ENCODE measurements at places on chromosomes 7 and 10.

GRCh38 chr10:109912335-109913281 lies 10.7 kb downstream of the XPNPEP1 start:
- DNase-seq: no peak

- no peak for DNase-seq
Observed at GRCh38 chr10:21726601-21727225, 192.7 kb downstream of the MLLT10 start.

DNA sequence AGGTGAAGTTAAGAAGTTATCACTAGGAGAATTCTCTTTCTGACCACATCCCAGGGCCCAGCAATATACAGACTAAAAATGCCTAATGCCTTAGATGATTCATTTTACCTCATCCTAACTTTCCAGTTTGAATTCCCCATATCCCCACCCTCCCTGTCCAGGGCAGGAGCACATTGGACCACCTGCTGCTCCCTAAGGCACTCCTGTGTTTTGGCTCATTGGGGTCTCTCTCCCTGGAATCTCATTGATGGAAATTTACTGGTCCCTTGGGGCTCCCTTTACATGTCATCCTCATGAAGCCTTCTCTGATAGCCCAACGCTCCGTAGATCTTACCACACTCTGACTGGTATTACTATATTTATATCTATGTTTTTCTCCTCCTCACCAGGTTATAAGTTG lies 2.7 kb downstream of the IL2RA start:
- DNase-seq: no peak

- no peak for DNase-seq
Observed at GRCh38 chr7:136062625-136063325, 85.6 kb upstream of the MTPN start.

DNA sequence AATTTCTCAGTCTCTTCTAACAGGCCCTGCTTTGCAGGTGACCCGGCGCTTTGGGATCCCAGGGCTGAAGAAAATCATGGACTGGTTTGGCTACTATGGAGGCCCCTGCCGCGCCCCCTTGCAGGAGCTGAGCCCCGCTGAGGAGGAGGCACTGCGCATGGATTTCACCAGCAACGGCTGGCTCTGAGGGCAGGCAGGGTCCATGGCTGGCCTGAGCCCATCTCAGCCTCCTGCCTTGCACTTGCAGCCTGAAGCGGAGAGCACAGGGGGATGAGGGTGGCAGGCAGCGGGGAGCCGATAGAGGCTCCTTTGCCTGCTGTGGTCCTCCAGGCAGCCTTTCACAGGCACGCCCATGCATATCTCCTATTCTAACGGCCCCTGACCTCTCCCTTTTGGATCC lies 21.8 kb downstream of the MORN4 start:
- no peak for DNase-seq

DNA sequence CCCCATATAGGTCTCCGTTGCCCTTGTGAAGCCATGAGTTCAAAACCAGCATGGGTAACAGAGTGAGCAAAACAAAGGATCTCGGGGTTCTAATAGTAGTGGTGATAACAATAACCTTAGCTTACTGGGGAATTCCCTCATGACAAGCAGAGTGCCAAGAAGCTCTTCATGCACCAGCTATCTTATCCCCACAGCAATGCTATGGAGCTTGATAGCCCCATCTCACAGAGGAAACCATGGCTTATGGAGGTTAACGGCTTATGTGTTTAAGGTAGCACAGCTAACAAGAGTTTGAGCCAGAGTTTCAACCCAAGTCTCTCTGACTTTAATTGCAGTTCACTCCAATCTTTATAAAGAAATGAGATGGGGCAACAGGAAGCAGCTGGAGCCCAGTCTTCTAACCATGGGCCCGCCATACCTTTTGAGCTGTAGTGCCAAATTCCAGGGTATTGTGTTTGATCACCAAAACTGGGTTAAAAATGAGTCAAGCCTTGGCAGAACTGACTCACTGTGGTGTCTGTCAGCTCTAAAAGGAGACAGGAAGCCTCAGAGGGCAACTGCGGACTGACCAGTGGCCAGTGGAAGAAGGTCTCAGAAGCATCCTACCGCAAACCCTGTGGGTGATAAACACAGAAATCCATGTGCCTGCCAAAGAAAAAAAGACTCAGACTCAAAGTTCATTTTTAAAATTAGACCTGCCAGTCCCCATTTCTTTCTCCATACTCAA lies 16.5 kb upstream of the PLAU start:
- DNase-seq: no peak

GRCh38 chr7:113562801-113563200 lies 356.0 kb downstream of the PPP1R3A start:
- DNase-seq: no peak

Data from stimulated activated CD4-positive, alpha-beta T cell treated with anti-CD3 and anti-CD28 coated beads, Interleukin-2, amount 100 ng/mL, for 48 hours (primary cell).